ENCODE measurements at places on chromosomes 7 and 10.

- no peak for DNase-seq
Observed at GRCh38 chr7:116445447-116446211, 53.9 kb upstream of the CAV2 start.

DNA sequence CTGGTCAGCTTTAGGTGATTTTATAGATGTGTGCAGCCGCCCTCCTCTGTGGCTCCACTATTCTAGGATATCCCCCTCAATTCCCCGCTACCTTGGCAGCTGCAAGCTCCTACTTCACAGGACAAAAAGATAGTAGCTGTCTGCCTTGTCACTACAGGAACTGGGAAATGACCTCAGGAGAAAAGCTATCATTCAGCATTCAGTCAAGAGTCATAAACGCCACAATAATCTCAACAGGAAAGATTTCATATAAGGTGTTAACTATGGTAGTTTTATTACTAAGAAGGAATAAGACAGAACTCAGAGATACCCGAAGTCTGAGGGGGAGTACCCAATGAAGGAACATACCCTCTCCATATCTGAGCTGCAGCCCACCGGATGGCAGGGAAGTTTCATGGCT, 63.9 kb downstream of the CRPPA start:
- DNase-seq = no peak

DNA sequence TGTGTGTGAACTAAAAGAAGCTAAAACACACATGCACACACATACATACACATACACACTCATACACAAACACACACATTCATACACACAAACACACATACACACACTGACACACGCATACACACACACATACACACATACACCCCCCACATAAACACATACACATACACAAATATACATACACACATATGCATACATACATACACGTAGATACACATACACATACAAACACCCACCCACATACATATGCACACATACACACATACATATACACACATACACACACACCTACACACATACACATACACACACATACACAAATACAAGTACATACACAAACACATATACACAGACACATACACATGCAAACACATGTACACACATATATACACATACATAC, 28.0 kb downstream of the SLC18A2 start:
- no peak for DNase-seq

DNA sequence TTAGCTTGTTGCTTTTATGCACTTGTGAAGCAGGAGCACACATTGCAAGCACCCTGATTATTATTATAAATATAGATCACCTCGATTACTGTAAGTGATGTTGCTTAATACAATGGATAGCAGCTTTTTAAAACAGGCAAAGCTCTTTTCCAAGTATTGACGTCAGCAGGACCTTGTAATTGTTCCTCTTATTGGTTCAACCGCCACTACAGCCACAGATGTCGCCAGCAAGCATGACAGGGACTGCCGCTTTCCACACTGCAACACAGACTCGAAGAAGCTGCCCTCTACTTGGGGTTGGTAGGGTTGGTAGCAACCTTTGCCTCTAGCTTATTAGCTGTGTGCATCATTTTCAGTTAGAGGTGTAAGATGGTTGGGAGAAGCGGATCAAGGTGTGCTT, 167.6 kb downstream of the ZNF365 start:
- no peak for DNase-seq

DNA sequence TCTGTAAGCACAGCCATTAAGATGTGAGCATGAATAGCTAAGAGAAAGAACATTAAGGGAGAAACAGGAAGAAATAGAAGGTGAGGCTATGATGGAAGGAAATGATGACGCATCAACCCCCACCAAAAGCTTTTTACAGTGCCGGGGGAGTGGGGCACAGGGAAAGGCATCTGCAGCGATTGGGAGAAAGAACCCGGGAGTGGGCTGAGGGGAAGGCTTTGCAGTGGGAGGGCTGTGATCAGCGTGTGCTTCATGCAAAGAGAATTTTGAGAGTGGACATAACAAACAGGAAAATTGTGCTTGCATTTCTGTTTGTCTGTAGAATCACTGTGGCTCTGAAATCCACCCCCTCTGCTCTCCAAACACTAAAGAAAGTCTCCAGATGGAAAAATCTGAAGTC, 250.8 kb downstream of the KCNMA1 start:
- peak; percentile 68 for DNase-seq

DNA sequence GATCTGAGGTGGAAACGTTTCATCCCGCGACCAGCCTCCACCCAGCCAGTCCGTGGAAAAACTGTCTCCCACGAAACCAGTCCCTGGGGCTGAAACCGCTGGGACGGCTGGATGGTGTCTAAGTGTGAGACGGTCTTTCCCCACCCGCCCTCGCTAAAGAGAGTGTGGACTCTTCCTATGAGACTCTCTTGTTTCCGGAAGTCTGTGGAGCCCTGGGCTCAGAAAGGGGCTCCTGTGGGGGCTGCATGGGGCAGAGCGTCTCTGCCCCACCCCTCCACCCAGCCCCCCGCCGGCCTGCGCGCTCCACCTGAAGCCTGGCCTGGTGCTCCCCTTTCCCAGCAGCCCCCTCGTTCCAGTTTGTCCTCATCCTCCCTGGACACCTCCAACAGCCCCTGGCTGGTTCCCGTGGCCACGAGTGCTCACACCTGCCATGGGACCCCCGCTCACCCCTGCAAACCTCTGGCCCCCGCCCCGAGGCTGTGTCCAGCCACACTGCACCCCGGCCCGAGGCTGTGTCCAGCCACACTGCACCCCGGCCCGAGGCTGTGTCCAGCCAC, 28.7 kb downstream of the CFAP46 start:
- DNase-seq = no peak

DNA sequence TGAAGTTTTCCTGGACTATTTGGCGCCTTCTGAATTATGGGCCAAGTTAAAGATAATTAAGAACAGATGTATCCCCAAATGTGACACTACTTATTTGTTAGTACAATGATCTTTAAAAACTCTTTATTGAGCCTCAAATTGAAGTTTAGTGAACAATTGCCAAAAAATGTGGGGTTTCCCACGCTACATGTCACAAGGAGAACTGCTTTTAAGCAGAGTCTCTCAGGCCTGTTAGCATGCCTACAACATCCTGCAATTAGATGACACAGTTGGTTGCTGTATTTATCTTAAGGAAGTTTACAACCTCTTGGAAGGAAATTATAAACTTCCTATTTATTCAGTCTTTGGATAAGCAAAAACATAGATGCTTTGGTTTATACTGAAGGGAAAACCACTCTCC, 733.0 kb downstream of the TNS3 start:
- DNase-seq = no peak

GRCh38 chr7:158067219-158067930, 520.2 kb downstream of the PTPRN2 start:
- DNase-seq = no peak

DNA sequence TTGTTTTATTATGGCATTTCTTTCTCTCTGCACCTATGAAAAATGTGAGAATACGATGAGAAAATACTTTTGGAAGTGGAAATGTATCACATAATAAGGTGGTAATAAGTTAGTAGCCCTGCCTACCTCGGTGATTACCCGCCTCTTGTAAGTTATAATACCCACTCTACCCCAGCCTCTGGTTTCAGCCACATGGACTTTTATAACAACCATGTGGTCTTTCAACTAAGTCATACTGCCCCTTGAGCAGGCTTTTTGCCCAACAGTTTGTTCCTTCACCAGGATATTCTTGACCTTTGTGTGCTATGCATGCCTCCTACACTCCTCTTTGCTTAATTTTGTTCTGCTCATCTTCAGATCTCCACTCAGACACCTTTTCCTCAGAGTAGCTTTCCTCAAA, 470.6 kb upstream of the ZWINT start:
- DNase-seq = no peak

Data from iris pigment epithelial cell (primary cell).